Activated T-helper 9 cell treated with anti-CD3 and anti-CD28 coated beads, Interleukin-2, amount 50 U/mL, for 16 hours (primary cell): ENCODE measurements at places on chromosomes 2 and 18.
A peak's percentile ranks its signal among the peaks of the same experiment; 100 is the strongest.

DNA sequence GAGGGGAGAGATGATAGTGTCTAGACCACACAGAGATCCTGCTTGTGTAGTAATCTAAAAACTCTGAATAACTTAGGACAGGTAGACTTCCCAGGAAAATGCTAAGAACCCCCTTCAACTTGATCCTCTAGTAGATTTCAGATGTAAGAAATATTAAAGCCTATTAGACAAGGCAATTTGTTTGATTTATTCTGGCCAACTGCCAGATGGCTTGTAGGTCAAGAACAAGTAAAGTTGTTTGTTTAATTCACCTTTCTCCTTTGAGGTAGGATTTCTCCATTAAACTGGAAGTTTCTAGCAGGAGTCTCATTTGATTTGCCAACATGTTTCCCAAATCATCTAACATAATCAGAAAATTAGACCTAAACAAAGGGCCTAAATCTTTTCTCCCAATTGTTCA, 48.6 kb downstream of the SH3RF3 start:
- DNase-seq, result no peak

GRCh38 chr2:69948032-69948962, 13.1 kb downstream of the ASPRV1 start:
- no peak for DNase-seq

DNA sequence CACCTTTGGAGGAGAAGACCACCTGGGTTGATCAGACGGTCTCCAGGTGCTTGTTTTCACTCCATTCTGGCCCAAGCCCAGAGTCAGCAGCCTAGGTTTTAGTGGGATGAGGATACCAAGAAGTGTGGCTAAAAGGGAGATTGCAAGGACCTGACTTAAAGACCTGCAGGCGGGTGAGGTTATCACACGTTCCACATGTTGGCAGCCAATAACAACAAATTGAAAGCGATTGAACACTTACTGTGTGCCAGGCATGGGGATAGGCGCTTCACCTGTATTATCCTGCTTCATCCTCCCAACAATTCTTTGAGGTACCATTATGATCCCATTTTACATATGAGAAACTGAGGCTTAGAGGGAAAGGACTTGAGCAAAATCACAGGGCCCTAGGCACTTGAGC, 5.0 kb downstream of the ARL4C start:
- DNase-seq, result no peak

DNA sequence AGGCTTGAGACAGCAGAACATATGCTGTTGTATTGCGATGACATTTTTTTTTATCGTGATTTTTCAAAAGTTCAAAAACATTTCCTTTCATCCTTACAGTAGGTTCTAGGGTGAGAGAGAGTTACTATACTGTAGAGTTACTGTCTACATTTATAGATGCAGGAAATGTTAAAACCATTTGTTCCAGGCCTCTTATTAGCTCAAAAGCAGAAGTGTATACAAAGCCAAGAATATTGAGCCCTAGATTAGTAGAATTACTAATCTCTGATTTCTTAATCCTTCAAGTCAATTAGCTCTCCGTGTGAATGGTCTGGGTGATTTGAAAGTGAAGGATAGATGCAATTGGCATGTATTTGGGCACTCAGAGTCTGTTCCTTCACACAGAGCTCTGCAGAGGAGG, 73.1 kb downstream of the MAPRE2 start:
- DNase-seq, result no peak

- no peak for DNase-seq
Observed at GRCh38 chr2:134396493-134396892, 142.6 kb downstream of the MGAT5 start.

- DNase-seq, result no peak
Observed at GRCh38 chr2:235832941-235833340, 335.2 kb downstream of the GBX2 start.

DNA sequence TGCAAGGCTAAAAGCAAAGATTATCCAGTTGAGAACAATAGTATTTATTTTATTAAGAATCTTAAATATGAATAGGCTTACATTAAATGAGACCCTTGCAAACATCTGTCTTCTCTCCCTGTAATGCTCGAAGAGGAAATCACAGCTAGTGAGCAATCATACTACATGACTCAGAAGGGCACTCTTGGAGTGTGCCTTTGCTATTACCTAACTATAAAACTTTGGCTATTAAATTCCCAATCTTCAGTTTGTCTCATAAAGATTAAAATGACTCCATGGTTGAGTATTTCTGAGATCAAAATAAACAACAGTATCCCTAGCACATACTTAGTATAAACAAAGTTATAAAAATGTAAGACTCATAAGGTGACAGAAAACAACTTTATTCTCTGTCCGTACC, 296.9 kb downstream of the KCNJ3 start:
- no peak for DNase-seq

- DNase-seq, result no peak
Observed at GRCh38 chr2:222637067-222637466, 18.8 kb downstream of the FARSB start.

GRCh38 chr2:196989496-196989895, 63.0 kb upstream of the PGAP1 start:
- DNase-seq, result no peak

DNA sequence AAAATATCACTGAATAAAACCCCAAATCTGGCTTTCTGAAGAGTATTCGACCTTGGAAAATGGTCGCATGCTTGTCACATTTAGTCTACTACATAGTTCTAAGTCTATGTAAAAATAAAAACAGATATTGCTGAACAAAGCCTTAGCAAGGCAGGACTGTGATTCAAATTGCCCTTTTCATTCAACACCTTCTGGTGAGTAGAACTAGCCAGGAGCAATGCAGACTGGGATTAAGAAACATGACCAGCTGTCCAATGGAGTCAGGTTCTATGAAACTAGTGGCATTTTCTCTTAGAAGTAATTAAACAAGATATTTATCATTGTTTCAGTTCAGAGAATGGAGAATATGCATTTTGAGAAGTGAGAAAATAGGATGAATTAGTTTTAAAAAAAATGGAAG, 1260.5 kb upstream of the ACVR2A start:
- DNase-seq, result no peak

GRCh38 chr18:56066524-56067213, 478.7 kb upstream of the TCF4 start:
- no peak for DNase-seq

- DNase-seq, result peak; percentile 60
Observed at GRCh38 chr18:54284981-54285785, 15.9 kb downstream of the POLI start.

DNA sequence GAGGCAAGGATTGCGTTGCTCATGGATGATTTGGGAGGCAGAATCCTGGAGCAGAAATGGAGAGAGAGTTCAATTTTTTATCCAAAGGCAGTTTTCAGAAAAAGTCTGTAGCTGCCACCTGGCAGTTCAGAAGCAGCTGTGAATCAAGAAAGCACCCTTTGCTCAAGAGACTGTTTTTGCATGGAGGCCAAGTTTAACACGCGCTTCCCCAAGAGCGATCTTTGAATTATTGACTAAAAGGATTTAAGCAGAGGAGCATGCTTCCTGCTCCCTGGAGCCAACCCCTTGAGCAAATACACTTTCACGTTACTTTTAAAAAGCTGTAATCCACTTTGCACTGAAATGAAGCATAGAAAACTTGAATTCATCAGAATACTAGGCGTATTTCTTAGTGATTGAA, 252.4 kb downstream of the RNF144A start:
- no peak for DNase-seq

DNA sequence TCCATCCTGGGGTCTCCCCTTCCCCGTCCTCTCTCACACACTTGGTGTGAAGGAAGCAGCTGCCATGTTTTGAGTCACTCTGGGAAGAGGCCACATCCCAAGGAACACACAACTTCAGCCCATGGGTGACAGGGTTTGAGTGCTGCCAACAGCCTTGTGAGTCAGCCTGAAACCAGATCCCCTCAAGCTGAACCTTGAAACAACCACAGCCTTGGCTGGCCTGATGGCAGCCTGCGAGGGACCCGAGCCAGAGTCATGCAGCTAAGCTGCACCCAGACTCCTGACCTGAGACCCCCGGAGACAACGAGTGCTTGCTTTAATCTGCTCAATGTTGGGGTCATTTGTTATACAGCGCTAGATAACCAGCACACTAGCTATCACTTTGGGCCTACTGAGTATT, 19.3 kb upstream of the MC2R start:
- no peak for DNase-seq

DNA sequence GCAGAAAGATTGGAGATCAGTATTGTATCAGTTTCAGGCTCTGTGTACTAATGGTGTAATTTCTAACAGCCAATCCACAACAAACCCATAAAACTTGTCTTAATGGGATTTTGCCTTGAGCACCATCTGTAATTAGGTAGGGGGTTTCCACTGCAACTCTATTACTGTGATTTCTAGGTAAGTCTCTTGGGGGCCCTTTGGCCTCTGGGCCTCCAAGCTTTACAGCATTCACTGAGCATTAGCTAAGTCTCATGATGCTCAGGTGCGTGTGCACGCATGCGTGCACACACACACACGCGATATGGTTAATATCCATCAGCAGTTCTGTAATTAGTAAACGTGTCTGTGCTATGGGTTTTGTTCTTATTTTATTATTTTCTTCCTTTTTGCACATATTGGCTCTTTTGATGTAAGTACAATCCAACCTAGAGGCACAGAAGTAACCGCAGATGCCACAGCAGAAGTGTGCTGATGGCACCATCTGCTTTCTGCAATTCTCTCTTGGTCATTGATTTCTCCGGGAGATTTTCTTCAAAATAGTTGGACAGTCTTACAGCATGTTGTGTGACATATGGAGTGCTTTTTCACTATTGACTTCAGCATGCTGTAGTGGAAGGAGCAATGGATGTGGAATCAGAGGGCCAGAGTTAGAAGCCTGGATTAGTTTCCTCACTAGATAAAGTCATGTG, 592.0 kb downstream of the LRRTM4 start:
- DNase-seq, result no peak

GRCh38 chr2:114609801-114610200, 167.4 kb downstream of the DPP10 start:
- DNase-seq, result no peak

GRCh38 chr2:44549856-44550255, 188.1 kb downstream of the CAMKMT start:
- no peak for DNase-seq

- DNase-seq, result no peak
Observed at GRCh38 chr18:58242968-58243367, 198.9 kb downstream of the NEDD4L start.

GRCh38 chr2:79554899-79555298, 42.0 kb downstream of the CTNNA2 start:
- DNase-seq, result no peak

- no peak for DNase-seq
Observed at GRCh38 chr2:12020833-12021469, 274.5 kb downstream of the LPIN1 start.

DNA sequence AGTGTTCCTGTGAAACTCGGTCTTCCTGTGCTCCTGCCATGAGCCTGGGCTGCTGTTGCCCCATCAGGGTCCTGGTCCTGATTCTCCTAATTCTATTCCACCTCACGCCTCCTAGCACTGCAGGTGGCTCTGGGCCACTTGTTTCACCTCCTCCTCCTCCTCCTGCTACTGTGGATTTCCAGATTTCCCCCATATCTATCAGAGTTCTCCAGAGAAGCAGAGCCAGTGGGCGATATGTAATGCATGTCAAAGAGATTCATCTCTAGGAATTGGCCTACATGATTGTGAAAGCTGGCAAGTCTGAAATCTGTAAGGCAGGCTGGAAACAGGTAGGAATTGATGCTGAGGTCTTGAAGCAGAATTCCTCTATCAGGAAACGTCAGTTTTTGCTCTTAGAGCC, 45.3 kb downstream of the CHRNA1 start:
- DNase-seq, result no peak

DNA sequence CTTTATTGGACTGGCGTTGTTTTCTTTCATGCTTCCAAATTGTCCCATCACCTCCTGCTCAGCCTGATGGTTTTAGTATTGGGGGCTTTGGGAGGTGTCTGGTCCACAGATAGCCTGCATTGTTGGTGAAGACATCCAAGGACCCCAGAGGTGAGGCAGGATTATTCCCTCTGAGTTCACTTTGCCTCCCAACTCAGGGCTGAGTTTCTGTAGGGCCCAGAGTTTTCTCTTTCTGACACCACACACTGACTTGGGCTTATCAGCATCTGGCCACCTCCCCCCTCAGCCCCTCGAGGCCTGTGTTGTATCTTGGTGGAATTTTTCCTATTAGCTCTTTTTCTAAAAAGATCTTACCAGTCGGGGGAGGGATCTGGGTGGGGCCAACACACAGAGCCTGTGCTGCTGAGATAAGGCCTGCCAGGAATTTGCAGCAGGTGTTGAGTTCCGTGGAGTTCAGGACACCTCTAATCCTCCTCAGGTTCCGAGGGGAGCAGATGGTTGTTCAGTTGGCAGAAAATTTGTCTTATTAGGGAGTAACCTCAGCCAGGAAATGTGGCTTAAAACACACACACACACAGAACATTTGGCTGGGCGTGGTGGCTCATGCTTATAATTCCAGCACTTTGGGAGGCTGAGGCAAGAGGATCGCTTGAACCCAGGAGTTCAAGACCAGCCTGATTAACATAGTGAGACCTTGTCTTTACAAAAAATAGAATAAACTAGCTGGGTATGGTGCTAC, 7.3 kb downstream of the EMILIN2 start:
- no peak for DNase-seq

- DNase-seq, result no peak
Observed at GRCh38 chr2:105919191-105919811, 174.6 kb downstream of the NCK2 start.

- DNase-seq, result no peak
Observed at GRCh38 chr2:38748943-38749804, 2.0 kb downstream of the SRSF7 start.

DNA sequence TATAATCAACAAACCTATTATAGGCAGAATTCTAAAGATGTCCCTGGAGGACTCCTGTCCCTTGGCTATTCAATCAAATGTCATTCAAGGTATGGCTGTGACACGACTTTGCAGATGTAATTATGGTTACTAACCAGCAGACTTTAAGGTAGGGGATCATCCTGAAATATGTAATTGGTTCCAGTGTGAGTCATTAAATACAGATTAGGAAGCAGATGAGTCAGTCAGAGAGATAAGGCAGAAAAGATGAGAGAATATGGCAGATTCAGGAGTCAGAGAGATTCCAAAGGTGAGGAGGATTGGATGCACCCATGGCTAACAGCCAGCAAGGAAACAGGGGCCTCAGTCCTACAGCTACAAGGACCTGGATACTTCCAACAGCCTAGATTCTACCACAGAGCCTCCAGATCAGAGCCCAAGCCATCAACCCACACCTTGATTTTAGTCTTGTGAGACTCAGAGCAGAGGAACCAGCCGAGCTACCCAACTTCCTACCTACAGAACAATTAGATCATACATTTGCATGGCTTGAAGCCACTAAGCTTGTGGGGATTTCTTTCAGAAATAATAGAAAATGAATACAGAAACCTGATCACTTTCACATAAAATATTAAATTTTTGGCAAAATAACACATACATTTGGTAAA, 11.2 kb upstream of the PROM2 start:
- no peak for DNase-seq
